ENCODE measurements at places on chromosomes 6 and 20. TPM values are rescaled to one million over a fixed set of nuclear protein-coding genes. Genes with fewer than 3 reads are reported as not detected.

DNA sequence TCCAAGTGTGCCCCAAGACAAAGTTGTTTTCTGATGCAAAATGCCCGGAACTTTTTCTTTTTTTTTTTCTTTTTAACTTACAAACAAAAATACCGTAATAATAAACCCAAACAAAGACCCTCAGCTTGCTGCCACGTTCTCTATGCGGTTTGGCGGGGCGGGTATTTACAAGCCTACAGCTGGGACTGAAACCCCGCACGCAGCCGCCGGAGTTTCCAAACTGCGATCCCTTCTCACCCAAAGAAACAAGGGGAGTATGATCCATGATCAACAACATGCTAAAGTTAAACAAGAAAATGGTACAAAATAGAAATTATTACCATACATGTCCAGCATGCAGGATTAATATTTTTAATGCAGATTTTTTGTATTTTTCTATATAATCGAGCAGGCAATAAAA, 2.1 kb downstream of the MAFB start:
- DNase-seq: no peak

GRCh38 chr6:113120582-113121285, 736.4 kb upstream of the MARCKS start:
- peak; percentile 1 for DNase-seq

DNA sequence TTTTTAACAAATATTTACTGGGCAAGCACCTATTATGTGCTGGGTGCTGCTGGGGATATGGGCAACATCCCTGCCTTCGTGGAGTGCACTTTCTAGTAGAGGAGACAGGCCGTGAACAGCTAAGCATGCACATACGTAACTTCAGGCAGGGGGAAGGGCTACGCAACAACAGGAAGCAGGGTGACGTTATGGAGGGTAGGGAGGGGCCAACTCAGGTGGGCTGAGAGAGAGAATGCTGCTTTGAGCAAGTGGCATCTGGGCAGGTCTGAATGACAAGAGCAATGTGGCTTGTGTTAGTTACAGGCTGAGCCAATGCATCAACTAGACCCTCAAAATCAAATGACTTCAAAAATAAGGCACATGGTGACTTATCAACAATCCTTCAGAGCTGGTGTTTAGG, 112.1 kb downstream of the CDC5L start:
- DNase-seq: no peak

DNA sequence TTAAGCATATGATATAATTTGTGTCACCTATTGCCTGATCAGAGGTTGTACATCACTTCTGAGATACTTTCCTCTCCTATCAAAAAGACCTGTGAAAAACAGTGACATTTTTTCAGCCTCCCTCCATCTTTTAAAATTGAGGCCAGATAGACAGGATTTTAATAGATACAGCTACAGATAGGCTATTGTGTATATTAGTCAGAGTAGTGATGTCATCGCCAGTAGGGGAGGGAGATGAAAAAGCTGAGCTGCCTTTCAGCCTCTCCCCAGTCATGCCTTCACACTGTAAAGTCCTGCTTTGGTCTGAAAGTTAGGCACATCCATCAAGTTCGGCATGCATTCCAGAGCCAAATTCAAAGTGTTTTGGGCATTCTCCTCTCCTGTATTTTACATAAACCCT, 7.9 kb upstream of the PABPC1L start:
- DNase-seq: no peak

The ATG5 gene
- polyA plus RNA-seq: 31.6 TPM

- DNase-seq: no peak
Observed at GRCh38 chr20:51420111-51420510, 122.4 kb downstream of the NFATC2 start.

DNA sequence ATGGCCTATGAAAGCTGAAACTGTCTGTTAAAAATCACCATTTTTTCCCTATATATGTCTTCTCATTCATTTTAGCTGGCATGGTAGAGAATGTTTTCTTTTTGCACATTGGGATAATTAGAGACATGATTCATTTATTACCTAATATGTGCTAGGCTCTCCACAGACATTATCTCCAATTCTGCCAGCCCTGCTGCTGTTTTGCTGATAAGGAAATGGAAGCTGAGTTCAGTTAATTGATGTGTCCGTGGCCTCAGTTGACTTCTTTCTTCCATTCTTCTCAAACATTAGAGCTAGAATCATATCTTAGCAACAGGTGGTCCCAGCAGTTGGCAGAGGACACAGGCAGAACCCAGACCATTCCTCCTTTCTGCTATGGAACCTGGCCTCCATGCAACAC, 644.1 kb upstream of the CITED2 start:
- DNase-seq: no peak

GRCh38 chr6:12845224-12846004, 128.8 kb downstream of the PHACTR1 start:
- DNase-seq: peak; percentile 30

All from GM23338 (cell line).